ENCODE measurements at places on chromosomes 6 and 20.

DNA sequence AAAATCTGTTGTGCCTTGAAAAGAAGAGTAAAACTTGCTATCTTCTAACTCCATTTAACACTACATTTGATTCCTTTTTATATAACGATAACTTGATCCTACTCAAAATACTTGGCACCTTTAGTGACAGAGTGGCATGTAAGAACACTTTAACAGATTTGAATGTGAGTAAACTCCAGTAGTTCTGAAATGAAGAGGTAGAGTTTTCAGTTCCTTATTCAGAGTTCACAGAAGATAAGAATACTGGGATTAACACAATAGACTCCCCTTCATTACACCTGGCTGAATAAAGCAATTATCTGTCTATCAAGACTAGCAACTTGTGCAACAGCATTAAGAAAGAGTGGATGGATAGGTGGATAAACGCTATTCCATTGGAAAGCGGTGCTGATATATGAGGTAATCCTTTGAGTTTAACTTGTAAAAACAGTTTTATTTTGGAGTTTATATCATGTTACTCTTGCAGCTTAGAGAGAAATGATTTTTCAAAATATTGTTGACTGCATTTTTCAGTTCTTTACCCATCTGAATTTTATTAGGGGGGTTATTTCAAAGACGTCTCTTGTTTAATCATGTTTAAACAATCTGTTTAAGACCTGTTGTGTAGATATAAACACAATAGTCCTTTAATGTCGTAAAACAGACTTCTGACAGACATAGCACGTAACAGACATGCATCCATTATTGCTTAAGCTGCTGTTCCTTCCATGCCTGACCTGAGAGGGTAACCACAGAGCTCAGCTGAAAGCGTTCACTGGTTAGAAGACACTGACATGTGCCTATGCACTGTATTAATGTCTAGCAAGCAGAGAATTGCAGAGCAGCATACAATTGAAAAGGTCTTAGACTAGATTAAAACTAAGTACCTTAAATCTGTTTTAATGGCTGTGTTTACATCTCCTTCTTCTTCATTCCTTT, 102.4 kb upstream of the SUPT3H start:
- no peak for DNase-seq

DNA sequence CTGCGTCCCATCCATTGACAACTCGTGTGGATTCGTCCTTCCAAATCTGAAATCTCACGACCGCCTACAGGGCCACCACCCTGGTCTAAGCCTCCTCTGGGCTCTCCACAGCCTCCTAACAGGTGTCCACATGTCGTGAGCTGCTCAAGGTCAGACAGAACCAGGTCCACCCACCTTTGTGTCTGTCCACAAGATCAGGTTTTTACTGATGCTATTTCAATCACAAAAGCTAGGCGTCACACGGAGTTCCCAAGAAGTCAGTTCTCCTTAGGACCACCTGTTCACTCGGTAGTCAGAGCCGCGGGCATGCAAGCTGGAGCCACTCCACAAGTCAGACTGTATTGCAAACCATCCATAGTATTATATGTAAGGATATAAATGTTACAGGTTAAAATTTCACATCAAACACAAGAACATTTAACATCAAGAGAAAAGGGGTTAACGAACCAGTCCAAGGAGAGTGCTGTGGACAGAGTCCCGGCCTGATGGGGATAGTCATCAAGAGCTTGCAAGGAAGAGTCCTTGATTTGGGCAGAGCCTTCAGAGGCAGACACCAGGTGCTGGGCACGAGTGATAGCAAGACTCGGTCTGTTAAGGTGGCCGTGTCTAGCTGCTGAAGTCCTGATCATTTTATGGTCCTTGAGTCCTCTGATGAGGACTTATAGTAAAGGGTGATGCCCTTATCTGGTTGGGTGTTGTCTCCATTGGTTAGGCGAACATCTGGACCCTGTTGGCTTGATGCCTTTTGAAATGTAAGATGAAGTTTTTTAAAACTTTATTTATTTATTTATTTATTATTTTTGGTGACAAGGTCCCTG, 731 bp upstream of the DNPH1 start:
- DNase-seq = no peak

DNA sequence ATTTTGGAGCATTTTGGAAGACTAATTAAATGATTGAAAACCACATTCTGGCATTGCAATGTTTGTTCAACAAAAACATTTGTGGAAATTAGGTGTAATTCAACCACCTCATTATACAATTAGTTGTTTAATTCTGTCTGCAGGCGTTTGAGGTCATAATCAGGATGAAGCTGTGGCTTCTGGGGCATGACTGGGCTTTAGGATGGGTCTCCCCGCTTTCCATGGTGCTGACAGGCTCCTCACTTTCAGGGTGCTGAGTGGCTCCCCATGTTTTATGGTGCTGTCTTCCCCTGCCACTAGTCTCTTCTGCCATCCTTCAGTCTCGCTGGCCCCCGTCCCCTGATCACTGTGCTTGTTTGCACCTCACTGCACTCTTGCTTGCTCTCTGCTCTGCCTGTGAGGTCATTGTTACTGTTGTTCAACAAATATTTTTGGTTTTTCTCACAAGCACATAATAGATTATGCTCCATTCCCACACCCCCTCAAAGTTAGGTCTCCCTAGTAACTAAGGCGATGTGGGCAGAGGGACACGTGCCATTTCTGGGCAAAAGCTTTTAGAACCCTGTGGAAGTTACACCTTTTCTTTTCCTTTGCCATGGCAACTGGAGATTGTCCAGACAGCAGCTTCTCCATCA, 25.4 kb upstream of the ZNF831 start:
- DNase-seq = no peak

- DNase-seq = no peak
Observed at GRCh38 chr6:124294574-124295200, 491.0 kb downstream of the NKAIN2 start.

GRCh38 chr6:32431142-32431541, 8.5 kb upstream of the HLA-DRA start:
- no peak for DNase-seq

GRCh38 chr6:83443516-83443915, 12.7 kb upstream of the ME1 start:
- no peak for DNase-seq

DNA sequence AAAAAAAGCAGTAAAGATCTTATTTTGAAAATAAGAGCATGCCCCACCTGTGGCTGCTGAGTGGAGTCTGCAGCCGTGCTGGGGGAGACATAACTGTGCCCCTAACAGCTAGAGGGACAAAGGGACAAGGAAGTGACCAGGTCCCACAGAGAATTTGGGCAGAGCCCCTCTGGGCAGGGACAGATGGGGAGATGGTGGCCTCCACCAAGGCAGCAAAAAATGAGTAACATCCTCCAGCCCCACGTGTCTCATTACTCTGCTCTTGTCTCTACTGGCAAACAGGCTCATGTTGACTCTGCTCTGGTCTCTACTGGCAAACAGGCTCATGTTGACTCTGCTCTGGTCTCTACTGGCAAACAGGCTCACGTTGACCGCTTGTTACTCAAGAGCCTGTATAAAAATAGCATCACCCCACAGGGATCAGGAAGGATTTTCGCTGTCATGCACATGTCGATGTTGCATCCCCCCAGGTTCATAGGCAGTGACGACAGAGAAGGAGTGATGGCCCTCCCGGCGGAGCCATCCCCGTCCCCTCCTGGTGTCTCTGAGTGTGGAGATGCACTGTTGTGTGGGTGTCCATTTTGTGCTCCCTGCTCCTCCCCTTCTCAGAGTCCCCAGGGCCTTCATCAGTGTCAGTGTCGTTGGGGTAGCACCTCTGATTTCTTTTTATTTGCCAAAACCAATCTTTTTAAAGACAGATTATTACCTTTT, 17.3 kb upstream of the PCMTD2 start:
- no peak for DNase-seq

DNA sequence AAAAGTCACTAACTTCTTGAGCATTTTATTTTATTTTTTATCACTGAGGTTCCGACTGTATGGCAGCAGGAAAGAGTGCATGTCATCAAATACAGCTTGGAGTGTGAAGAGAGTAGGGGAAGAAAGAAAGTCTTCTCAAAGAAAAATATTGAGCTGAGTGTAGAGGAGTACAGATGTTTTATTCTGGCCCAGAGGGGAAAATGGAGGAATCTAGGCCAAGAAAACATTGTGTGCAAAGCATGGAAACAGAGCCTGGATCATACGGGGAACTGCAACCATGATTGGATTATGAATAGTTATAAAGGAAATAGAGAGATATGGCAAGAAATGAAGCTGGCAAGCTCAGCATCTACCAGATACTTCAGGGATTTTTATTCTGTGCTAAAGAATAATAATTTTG, 104.2 kb upstream of the SCGN start:
- DNase-seq = no peak

DNA sequence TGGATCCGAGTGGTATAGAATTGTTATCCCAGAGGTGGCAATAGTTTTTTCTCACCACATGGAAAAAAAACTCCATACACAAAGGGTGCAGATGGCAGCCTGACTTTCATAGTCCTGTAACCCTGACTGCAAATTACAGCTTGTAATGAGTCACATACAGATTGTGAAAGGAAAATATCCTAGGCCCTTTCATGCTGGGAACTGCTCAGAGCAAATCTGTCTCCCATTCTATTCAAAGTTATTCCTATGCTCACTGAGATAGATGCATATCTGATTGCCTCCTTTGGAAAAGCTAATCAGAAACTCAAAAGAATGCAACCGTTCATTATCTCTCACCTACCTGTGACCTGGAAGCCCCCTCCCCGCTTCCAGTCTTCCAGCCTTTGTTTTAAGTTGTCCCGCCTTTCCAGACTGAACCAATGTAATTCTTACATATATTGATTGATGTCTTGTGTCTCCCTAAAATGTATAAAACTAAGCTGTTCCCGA, 108.7 kb upstream of the MAP3K4 start:
- peak; percentile 65 for DNase-seq

DNA sequence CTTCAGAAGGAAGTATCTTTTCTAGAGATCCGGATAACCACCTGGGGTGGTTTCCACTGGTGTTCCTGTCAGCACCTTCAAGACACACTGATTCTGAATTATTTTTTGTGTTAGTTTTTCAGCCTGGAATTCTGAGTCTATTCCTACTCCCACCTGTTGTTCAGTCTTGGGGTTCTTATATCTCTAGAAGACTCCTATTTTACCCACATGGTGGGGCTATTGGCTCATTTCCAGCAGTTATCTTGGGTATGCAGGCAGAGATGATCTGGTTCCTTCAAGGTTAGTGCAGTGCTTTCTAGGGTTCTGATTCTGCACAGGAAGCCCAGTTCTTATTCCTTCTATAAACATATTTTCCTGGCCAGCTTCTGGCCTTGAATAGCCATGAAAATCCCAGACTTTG, 175.6 kb upstream of the PDE7B start:
- DNase-seq = no peak

- no peak for DNase-seq
Observed at GRCh38 chr6:125751334-125751916, 2.0 kb downstream of the HEY2 start.

GRCh38 chr6:10886691-10887502, at the start of gene SYCP2L:
Gene SYCP2L, plus strand, starts transcription at chr6:10887052. Its CDS starts 75 bp downstream, at chr6:10887127.
- peak; percentile 4 for DNase-seq

DNA sequence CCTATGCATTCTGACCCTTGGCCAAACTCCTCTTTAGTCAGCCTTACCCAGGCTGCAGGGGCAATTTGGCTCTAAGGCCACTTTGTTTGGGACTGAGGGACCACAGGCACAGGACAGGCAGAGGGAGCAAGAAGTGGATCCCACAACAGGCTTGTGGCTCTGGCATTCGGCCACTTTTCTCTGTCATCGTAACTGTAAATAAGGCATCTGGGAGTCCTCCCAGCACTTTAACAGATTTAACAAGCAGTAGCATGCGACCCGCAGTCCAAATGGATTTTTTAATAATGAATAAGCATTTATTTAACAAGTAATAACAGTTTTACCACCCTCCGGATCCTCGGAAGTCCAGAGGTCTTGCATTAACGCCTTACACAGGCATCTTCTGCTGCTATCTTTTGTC, 16.1 kb upstream of the CDH22 start:
- no peak for DNase-seq

GRCh38 chr6:63245909-63246308, 34.6 kb downstream of the FKBP1C start:
- DNase-seq = no peak

DNA sequence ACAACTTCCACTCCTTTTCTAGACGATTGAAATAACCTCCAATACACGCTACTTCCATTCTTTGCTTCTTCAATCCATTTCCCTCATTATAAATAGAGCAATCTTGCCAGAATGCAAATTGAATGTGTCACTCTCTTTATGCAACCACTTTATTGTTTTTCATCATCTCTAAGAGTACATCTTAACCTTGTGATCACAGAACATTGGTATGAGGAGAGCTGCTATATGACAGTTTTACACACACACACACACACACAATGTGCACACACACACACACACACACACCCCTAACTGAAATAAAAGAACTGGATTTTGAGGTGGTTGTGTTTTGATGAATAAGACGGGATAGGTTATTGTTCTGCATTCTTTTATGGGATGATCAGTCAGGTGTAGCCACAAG, 187.0 kb downstream of the HDGFL1 start:
- DNase-seq = no peak

GRCh38 chr6:160135907-160136655, 14.5 kb downstream of the SLC22A1 start:
- DNase-seq = no peak

DNA sequence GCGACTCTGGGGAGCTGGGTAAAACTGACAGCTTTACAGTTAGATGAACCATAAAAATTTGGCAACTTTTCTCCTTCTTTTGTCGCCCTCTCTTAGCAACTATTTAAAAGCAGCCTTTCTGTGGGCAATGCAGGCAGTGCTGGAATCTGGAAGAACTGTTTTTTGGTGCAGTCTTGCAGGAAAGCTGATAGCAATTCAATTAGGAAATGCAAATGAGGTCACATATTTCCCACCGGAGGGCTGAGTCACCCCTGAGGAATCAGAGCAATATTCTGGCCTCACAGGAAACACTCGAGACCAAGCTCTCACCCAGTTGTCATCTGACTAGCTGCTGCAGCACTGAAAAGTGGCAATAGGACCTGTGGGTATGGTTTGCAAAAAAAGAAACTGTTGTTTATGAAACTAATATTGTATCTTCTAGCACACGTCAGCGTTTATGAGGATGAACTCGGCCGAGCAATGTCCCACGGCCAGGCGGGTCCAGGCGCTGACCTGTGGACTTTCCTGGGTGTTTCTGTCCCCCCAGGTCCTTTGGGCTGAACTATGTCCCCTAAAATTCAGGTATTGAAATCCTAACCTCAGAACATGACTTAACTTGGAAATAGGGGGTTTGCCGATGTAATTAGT, 312.3 kb downstream of the TAF4 start:
- DNase-seq = no peak

DNA sequence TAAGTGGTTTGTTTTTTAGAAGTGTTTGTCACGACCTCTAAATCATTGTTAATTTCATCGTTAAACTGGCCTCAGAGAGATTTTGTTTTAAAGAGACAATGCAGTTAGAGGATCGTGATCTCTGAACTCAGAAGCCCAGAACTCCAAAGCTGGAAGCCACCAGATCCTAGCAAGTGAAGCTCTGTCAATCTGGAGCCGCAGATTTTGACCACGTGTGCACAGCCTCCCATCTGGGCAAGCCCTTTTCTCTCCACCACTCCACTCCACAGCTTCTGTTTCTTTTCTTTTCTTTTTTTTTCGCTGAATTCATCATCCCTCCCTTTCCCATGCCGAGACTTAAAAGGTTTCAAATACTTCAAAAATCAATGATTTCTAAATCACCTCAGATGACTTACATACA, 142.2 kb upstream of the ESR1 start:
- no peak for DNase-seq
